Vagina (tissue), 2 donors: ENCODE measurements at places on chromosomes 2 and 18.

DNA sequence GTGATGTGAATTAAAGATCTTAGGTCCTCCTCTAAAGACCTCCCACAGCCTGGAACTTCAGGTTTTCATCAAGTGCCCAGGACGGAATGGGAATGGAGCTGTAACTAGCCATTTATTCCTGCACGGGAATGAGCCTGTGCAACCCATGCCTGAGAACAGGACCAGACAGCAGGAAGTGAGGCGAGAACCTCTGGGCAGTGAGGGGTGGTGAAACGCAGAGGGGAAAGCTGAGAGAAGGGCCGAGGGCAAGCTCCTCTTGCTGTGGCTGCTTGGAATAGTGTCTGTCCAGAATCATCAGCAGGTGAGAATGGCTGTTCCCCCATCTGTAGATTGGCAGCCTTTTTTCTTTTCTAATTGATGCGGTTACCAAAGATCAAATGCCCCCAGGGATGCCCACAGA, 4.8 kb upstream of the RALB start:
- DNase-seq = no peak

DNA sequence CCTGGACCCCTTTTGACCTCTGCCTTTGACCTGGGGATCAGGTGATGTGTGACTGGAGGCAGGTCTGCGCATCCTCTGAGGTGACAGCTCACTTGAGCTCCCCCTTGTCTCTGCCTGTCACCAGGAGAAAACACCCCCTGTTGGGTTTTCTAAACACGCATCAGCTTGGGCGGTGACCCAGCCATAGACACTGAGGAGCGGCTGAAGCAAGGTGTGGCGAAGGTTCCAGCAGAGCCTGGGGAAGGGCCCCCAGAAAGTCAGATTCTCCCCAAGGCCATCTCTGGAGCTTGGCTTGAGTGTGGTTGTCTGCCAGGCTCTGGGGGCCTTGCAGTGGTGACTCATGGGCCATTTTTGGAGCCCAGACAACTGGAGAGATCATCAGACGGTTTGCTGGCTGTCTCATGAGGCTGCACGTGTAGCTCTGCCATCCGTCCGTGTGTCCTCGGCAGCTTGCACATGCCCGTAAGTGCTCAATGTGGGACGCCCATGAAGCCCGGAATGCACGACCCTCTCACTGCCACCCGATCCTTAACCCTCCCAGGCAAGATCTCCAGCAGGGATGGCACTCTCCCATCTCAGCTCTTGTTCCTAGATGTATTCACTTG, 29.4 kb downstream of the SIX3 start:
- DNase-seq = no peak

GRCh38 chr2:69931832-69932595, 17.1 kb downstream of the MXD1 start:
- DNase-seq = no peak

- no peak for DNase-seq
Measured at GRCh38 chr18:59721211-59721610, 24.0 kb upstream of the CCBE1 start.

- DNase-seq = no peak
Measured at GRCh38 chr2:56580242-56580641, 396.5 kb downstream of the CCDC85A start.

DNA sequence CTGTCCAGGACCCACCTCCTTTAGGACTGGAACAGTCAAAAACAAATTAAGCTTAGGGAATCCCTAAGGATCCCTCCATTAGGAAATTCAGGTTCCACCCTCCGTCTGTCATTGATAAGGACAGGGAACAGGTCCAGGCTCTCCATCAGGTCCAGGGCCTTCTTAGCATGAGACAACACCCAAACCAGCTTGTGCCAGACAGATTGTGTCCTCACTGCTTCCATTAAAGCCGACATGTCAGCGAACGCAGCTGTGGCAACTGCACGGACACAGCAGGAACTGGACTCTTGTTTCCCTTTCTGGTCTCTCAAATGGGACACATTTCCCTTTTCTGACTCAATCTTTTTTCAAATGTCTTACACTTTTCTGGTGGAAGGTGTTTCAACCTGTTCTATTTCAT, 81.4 kb downstream of the BCL11A start:
- DNase-seq = peak; percentile 71

GRCh38 chr2:33073018-33073417, 126.3 kb downstream of the LTBP1 start:
- no peak for DNase-seq

GRCh38 chr2:196980001-196980400, 53.5 kb upstream of the PGAP1 start:
- DNase-seq = no peak

DNA sequence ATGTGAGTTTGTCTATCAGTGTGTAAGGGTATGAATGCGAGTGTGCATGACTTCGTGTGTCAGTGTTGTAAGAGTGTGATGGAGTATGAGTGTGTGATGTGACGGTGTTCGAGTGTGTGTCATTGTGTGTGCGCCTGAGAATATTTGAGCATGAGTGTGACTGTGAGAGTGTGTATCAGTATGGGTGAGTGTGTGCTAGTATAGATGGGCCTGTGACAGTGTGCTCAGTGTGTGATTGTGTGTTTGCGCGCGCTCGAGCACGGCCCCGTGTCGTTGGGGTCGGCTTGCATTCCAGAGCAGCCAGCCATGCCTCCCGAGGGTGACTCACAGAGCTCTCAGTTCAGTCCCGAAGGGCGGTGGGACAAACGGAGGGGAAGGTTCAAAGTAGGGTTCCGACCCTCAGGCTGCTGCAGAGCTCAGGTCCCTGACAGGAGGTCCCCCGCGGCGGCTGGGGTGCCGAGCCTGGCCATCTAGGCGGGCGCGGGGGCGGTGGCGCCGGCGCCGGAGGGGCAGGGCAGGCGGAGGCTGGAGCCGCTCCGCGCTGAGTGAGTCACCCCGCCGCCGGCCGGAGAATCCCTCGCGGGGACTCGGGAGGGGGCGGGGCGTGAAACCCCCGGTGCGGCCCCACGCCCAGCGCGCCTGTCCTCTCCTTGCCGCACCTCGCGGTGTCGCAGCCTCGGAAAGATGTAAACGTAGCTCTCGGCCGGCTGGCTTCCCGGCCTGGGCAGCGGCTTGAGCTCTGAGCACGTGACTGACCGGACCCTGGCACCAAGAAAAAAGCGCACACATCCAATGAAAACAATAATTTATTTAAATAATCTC, 3.8 kb downstream of the DLX2 start:
- no peak for DNase-seq

- no peak for DNase-seq
Measured at GRCh38 chr2:1738163-1738562, 6.2 kb downstream of the PXDN start.

GRCh38 chr2:220114443-220114842, 487.0 kb downstream of the SLC4A3 start:
- DNase-seq = no peak

DNA sequence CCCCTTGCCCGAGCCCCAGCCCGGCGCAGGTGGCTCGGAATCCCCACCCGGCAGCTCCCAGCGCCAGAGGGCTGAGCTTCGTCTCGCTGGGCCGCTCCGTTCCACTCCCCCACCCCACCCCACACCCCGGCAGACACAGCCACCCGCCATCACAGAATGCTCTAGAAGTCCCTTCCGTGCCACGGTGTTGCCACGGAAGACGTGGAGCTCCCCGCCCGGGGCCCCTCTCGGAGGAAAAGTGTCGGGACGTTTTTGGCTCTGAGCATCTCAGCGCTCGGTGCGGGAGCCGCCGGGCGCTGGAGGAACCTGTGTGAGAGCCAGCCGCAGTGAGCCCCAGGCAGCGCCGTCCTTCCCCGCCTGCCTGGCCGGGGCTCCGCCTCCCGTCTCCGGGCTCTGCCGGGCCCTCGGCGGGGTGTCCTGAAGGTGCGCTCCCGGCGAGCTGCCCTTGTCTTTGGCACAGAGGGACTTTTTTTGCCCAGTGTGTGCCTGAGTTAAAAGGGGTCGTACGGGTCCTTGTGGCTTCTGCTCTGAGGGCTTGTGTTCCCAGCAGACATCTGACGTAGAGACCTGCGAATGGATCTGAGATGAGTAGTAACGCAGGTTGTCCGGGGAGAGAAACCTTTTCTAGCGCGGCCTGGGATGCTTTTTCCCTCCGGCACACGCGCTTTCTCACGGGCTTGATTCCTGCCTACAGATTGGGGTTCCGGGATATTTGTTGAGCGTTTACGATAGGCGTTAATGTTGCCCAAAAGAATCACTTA, 1.8 kb downstream of the ZCCHC2 start:
- no peak for DNase-seq

- no peak for DNase-seq
Measured at GRCh38 chr2:223054193-223054781, 2.3 kb downstream of the KCNE4 start.

GRCh38 chr2:113966171-113966570, 76.3 kb downstream of the ACTR3 start:
- DNase-seq = no peak

- no peak for DNase-seq
Measured at GRCh38 chr2:231364961-231365810, 30.3 kb upstream of the B3GNT7 start.

DNA sequence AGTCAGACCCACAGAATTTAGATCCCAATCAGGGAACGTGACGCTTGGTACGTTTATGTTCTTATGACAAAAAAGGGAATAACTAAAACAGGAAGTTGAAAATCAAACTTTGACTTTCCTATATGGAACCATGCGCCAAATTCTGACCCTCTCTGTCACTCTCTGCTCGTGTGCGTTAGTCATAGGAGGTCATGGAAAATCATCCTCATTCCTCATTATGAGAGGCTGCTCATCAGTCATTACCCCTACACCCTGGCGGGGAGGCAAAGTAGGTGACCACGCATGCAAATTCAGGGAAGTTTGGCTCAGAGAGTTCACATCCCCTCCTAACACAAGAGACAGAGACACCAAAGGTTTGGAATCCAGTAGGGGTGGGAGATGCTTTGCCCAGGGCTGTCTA, 15.5 kb downstream of the IL1F10 start:
- no peak for DNase-seq

GRCh38 chr2:393711-394696, 106.1 kb upstream of the ALKAL2 start:
- DNase-seq = no peak

DNA sequence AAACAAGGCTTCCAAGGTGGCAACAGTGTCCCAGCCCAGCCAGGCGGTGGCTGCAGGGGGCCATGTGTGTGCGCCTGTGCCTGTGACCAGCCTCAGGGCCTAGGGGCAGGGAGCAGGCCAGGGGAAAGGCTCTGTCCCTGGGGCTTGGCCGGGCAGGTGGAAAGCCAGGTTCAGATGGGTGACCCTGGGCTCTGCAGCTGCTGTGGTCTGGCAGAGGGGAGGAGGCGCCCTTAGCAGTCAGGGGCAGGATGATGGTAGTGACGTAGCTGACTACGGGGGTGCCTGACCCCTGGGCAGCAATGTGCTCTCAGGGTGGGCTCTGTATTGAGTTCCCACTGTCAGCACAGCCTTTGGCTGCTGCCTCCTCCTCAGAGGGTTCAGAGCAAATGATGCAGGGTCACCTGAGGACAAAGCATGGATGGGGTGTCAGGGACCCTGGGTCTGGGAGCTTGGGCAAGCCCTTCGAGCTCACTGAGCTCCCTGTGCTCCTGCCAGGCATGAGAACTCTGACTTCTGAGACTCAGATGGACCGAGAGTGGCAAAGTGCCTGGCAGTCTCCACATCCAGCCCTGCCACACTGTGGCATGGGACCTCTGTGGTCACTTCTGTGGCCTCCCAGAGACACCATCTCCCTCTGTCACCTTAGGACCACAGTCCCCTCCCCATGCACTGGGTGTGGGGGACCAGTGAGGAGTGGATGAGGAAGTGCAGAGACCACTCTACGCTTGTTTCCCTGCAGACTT, 56.6 kb upstream of the ALPP start:
- no peak for DNase-seq

- no peak for DNase-seq
Measured at GRCh38 chr2:109428841-109429566, 184.8 kb downstream of the SEPTIN10 start.

GRCh38 chr2:100235581-100235980, 86.7 kb downstream of the LONRF2 start:
- DNase-seq = no peak

DNA sequence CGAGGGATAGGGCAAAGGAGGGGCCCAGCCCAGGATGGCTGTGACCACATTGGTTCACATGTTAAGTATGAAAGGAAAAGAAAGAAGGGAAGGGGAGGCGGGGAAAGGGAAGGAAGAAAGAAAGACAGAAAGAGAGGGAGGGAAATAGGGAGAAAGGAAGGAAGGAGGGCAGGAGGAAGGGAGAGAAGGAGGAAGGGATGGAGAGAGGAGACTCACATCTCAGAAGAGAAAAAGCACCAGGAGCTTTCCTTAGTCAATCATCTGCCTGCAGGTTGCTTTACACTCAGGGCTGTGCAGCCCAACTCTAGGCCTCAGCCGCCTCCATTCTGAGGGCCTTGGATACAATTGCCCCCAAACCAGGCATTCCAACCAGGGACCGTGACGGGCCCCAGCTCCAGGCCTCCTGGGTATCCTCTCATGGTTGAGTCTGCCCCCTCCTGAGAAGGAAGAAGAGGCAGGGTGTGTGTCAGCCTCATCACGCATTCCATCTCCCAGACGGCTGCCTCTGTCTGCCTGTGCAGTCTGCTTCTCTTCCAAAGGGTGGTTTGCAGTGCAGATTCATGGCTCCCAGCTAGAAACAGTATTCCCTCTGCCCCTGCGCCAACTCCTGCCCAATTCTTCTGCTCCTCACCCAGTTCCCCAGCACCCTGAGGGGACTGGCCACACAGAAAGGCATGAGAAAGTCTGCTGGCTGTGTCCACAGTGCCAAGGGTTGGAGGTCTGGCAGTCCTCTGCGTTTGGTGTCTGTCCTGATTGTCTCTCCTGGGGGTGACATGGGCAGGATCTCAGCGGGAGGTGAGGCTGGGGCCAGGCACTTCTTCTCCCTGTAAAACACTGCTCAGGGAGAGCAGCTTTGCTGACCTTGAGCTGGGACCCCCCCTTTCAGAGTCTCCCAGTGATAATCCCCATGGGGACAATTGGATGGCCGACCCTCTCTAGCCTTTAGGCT, 163.3 kb downstream of the SMAD7 start:
- no peak for DNase-seq

DNA sequence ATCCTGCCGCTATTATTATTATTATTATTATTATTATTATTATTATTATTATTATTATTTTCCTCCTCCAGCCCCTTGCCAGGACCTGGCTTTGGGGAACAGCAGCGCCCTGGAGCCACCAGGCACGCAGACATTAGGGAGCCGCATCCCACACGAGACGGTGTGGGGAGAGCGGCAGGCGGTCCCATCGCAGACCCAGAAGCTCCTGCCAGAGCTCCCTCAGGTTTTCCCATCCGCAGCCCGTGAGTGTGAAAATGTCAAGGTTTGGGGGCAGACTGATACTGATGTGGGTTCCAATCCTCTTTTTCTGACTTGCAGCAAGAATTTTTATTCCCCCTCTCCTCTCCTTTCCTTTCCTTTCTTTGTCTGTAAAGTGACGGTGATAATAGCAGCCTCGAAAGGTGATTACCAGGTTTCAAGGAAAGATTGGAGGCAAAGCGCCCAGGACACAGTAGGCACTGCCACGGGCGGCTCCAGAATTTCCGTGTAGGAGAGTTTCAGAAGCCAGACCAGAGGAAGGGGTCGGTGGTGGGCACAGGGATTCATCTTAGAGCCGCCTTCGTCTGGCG, 816 bp downstream of the SCTR start:
- no peak for DNase-seq
